ENCODE measurements at places on chromosomes 2 and 18. TPM values are rescaled to one million over a fixed set of nuclear protein-coding genes. Genes with fewer than 3 reads are reported as not detected.

DNA sequence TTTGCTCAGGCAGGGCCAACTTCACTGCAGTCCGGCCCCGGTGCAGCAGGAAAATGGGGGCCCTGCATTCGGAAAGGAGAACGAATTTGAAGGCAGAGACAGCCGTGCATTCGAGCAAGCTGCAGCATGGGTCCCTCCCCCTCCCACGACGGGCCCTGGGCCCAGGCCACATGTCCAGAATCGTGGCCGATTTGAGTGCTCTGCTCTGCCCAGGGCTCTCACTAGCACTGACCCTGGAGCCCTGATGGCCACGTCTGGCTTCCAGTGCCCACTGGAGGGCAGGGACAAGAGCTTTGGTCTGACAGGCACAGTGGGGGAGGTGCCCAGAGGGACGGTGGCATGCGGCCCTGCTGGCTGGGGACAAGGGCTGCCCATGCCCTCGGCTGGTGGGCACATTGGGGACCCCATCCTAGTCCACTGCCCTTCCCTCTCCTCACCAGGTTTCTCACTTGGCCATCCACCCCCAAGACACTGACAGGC is 14.4 kb upstream of the KLHL30 start:
- H3K36me3 ChIP-seq: no peaks in the 10 kb centered on the region
- peaks cover 5% of the 10 kb centered on the region for H3K4me1 ChIP-seq
- no peak for DNase-seq
- no peak overlapping the region for H3K27ac ChIP-seq
- no peak overlapping the region for H3K4me3 ChIP-seq
- H3K27me3 ChIP-seq: no peaks in the 10 kb centered on the region

GRCh38 chr2:68809324-68810240 is 61.6 kb downstream of the BMP10 start:
- no peak for DNase-seq
- peaks cover 30% of the 10 kb centered on the region for H3K4me1 ChIP-seq
- peak overlapping the region; percentile 69 for H3K27ac ChIP-seq

- peaks cover 3% of the 10 kb centered on the region for H3K4me1 ChIP-seq
- no peak for DNase-seq
- H3K27ac ChIP-seq: no peak overlapping the region
- H3K4me3 ChIP-seq: no peak overlapping the region
- H3K27me3 ChIP-seq: no peaks in the 10 kb centered on the region
Measured at GRCh38 chr2:165898381-165898780, 55.2 kb downstream of the TTC21B start.

DNA sequence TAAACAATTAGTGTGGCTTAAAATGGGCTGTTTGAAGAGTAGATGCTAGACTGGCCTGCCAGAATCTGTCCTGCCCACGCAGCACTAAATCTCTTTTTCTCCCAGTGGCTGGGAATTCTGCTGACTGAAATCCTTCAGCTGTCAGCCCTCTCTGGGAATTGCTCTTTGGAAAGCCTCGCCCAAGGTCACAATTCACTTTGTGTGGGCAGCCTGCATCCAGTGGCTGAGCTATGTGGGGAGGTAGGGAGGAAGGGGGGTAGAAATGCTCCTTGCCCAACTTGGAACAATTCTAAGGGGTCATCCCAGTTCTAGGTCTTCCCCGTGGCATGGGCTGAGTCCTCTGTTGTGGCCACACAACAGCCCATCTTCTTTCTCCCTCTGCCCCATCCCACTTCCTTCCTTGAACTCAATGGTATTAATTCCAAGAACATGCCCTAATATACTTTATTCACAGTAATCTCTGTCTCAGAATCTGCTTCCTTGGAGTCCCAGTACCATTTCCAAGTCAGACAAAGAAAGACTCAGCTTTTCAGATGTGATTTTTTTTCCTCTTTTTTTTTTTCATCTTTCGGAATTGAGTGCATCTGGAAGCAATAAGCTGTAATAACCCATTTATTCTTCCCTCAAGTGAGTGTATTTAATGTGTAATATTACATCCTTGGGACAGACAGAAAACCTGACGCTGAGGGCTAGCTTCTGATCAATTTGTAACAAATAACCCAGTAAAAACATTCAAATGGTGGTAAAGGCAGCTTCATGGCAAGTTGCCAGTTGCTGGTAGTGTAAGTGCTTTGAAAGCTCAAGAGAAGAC is 189.4 kb downstream of the GPD2 start:
- peaks cover 2% of the 10 kb centered on the region for H3K27me3 ChIP-seq
- no peaks in the 10 kb centered on the region for H3K4me1 ChIP-seq
- no peak for DNase-seq
- no peaks in the 10 kb centered on the region for H3K36me3 ChIP-seq
- no peak overlapping the region for H3K27ac ChIP-seq

MRO gene
- total RNA-seq: not detected

Measured in natural killer cell (primary cell).